ENCODE measurements at places on chromosomes 13 and 19.

DNA sequence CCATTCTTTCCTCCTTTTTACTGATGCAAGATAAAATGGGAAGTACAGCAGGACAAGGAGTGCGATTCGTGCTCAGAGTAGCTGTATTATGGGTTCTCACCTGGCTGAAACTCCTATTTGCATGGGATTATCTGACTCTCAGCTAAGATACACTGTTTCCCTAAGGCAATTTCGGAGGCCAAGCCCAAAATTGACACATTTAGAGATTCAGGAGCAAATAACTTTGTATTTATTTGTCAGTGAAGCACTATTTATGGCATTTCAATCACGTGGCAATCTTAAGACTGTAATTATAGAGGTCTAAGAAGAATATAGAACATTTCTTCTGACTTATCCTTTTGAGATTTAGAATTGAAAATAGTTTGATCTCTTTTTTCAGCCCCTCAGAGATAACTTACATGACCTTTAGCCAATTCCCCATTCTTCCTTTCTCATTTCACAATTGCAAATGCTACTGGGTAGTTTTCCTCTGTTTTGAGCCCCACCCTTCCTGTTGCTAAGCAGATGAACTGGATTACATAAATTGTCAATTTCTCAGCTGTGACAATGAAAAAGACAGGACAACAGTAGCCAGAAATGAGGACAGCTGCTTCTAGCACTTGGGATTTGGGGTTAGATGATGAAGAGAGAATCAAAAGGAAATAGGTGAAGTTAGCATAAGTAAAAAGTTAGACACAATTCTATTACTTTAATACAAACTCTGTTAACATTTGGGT, 122.7 kb upstream of the FRY start:
- no peak for DNase-seq

GRCh38 chr13:49733181-49733951, 42.1 kb upstream of the EBPL start:
- DNase-seq = no peak

GRCh38 chr13:93951108-93951507, 528.4 kb downstream of the DCT start:
- no peak for DNase-seq

DNA sequence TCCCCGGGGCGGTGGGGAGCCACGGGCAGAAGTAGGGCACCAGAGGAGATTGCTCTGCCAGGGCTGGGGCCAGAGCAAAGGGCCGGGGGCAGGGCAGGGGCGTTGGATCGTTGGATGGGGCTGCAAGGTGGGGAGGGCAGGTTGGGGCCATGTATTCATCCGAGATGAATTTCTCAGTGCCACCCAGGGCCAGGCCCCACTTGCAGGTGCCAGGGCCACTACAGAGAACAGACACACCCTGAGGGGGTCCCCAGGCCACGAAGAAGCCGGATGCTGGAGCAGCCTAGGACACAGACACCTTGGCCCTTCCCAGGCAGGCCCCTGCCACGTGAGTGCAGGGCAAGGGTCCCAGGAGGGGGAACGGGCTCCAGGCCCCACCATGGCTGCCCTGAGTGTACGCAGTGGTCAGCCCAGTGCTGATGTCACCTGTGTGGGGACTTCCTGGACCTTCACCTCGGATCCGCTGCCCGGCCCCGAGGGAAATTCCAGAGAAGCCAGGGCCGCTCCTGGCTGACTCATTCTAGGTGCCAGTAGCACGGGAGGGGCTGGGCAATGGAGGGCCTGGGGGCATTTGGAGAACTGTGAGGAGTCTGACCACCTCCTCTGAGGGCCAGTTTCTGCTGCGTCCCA, 9.6 kb upstream of the SBNO2 start:
- DNase-seq = no peak

GRCh38 chr13:26568132-26568815, 10.8 kb downstream of the WASF3 start:
- no peak for DNase-seq

DNA sequence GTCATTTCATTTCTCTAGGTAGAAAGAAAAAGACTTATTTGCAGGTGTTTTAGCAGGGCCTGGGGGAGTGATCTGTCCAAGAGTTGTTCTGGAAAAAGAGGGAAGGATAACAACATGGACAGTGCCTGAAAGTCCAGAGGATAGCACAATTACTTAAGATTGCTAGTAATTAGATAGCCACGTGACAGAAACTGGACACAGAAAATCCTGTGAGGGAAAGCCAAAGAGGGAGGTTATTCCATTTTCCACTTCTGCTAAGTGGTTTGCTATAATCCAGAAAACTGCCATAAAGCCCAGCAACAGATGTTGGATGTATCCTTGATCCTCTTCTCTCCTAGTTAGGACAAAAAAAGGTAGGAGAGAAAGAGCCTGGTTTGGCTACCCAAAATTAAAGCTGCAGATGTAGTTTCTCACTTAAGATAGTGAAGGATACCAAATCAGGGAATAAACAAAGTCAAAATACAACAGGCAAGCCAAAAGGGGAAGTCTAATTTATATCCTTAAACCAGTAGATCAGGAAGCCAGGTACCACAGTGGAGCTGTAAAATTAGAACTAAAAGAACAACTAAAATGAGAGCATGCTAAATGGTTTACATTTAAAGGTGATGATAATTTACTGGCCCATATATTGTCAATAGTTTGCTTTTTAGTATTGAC, 140.2 kb downstream of the VWA8 start:
- no peak for DNase-seq

Data from activated CD4-positive, alpha-beta T cell treated with anti-CD3 and anti-CD28 coated beads, Interleukin-2, amount 50 U/mL, for 48 hours (primary cell).